IPS DF 19.7 (cell line): ENCODE measurements at places on chromosomes 3 and 15.

DNA sequence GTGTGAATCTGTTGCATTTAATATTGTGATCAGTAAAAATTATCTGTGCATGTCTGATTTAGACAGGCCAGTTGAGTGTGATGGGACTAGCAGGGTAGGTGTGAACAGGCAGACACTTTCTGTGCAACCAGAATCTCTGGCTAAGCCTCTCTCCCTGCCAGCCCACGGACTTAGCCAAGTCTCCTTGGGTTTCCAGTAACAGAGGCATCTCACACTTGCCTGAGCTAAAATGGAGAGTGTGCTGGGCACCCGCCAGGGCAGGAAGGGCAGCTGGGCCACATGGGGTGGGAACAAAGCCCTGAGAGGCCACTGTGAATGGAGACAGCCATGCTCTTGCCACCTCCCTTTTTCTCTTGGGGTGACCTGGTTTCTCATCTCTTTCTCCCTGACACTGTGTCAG is 12.5 kb upstream of the RPS27L start:
- DNase-seq = no peak

- no peak for DNase-seq
Measured at GRCh38 chr3:195893044-195893395, 15.3 kb downstream of the TNK2 start.

DNA sequence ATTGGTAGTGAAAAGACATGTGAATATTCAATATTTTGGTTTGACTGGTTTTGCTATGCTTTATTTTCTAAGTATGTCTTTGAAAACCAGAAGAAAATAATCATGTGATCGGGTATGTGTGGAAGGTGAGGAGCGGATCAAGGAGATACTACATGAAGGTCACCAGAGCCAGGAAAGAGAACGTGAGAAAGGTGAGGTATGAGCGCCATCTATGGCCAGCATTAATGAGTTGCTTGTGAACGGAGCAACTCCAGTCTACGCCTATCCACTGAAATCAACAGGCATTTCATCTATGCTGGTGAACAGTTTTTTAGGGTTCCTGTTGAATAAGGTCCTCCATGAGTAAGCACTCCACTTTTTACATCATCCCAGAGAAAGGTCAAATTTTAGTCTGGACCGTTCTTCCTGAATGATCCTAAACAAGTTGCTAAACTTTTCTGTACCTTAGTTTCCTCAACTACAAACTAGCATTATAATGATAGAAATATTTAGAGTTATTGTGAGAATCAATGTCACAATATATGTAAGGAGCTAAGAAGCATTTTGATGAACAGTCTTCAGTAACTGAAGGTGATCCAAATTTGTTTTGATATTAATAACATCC is 1435.2 kb upstream of the CADM2 start:
- peak; percentile 76 for DNase-seq

GRCh38 chr3:7190095-7190494 is 329.2 kb downstream of the GRM7 start:
- DNase-seq = no peak

GRCh38 chr15:72861354-72861910 is 77.9 kb upstream of the ADPGK start:
- DNase-seq = no peak

- DNase-seq = no peak
Measured at GRCh38 chr15:90266061-90266431, 574 bp downstream of the NGRN start.
